A673 (cell line): ENCODE measurements at places on chromosomes 3 and 15.

GRCh38 chr15:62644889-62645742 lies 397.4 kb upstream of the TPM1 start:
- DNase-seq = no peak

- DNase-seq = no peak
Observed at GRCh38 chr3:183324083-183324482, 71.0 kb downstream of the B3GNT5 start.

DNA sequence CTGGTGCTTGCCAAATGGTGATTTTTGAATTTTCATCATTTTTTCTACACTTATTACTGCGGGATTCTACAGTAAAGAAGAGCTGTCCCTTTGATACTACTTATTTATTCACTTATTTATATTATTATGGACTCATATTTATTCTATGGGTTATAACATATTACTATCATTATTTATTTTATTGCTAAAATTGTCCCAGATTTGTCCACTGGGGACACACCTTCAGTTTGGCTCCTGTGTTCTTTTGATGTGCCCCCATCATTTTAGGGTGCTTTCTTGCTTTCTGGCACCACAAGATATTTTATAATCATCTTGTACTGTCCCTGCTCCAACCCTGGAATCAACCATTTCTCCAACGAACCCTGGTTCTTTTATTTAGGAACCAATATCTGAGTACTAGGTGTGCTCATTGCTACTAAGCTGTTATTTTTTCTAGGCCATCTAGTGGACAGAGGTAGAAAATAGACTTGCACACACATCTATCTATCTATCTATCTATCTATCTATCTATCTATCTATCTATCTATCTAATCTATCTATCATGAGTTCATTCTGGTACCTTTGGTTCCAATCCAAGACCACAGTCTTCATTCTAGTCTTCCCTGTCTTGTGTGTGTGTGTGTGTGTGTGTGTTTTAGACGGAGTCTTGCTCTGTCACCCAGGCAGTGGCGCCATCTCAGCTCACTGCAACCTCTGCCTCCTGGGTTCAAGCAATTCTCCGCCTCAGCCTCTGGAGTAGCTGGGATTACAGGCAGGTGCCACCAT lies 16.0 kb downstream of the SLC22A14 start:
- peak; percentile 4 for DNase-seq

DNA sequence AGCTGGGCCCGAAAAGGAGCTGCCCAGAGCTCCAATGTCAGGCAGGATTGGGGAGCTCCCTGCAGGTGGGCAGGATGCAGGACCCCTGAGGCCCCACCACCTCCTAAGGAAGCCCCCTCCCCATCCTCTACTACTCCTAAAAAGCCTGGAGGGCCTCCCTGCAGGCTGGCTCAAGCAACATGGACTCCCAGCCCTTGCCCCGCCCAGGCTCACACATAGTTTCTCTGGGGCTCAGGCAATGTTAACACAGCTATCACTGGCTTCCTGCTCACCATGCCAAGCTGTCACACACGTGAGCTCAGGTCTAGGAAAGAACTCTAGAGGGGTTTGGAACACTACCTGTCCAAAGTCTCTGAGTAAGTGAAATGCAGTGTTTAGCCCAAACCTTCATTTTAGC lies 65.4 kb upstream of the ZNF148 start:
- DNase-seq = no peak

GRCh38 chr3:133368371-133369067 lies 31.3 kb upstream of the BFSP2 start:
- no peak for DNase-seq

DNA sequence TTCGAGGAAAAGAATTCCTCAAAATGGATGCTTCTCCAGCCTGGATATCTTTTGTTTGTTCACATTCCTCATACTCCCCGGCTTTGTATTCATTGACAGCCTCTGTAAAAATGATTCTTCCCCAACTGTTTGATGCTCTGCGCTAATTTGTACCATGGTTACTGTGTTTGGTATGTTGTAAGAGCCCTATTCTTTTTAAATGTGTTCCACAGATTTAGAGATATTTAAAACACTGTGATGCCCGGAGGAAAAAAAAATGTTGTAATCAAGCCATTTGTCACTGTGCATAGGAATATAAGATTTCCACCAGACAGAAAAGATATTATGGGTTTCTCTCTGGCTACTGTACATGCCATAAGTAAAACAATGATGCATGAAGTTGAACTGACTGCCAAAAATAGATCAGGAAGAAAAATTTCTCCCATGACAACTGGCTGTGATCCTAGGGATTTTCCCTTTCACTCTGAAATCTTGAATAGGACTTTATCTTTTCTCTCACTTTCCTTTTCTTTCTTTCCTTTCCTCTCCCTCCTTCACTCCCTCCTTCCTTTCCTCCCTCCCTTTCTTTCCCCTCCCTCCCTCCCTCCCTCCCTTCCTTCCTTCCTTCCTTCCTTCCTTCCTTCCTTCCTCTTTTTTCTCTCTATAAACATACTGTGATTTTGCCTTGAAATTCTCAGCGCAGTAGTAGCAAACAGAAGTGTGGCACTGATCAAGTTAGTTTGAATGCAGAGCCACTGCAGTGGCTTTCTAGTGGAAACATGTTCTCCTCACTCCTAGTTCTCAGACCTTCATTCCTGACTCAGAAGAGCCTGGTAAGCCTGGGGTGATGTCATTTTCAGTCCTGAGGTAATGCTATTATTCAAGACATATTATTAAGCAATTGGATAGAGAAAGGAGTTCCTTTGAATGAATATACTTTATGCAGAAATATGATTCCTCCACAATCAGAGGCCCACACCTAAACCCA lies 254.9 kb upstream of the TBL1XR1 start:
- DNase-seq = peak; percentile 86

DNA sequence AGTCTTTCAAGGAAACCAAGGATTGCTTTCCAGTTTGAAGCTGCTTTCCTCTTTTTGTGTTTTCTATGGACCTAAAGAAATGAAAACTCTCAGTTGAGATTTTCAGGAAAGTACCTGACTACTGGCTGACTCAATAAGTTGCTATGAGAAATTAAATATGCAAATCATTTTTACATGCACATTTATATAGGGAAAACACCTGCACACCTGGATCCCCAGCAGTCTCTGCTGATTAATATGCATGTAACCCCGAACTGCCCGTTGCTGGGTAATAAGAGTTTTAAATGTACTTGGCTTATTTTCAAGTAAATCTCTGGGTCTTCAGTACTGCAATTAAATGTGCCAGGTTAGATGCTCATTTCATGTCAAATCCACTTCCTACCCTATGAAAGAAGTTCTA lies 77.2 kb downstream of the KBTBD8 start:
- no peak for DNase-seq

DNA sequence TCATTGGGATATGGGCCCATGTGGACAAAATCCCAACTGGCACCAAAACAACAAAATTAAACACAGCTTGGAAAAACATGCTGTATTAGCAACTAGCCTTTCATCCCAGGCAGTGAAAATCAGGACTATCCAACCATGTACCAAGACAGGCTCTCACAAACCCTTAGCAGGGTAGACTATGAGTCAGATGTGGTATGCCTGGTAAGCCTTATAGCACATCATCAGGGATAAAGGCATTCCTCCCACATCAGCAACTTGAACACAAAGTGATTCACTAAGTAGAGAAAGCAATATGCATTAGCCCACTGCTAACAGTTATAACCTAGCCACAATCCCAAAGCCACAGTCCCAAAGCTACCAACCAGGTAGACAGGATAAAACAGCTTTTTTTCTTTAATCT lies 8.0 kb downstream of the CEP152 start:
- peak; percentile 22 for DNase-seq

- no peak for DNase-seq
Observed at GRCh38 chr15:25525741-25526140, 86.9 kb upstream of the UBE3A start.

DNA sequence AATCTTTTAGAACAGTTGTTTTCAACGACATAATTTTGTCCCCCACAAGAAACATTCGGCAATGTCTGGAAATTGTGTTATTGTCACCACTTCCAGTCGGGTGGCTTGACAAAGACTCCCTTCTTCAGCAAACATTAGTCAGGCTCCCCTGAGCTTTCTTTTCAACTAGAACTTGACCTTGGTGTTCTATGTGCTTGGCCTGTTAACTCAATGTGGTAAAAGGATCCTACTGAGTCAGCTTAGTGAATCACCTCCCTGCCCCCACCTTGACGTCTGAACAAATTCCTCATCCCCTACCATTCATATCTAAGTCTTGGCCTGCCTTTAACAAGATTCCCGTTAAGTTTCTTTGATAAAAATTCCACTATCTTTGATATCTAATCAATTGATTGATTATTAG lies 465.0 kb upstream of the ROBO1 start:
- DNase-seq = peak; percentile 3

- DNase-seq = no peak
Observed at GRCh38 chr3:111797171-111797615, 61.9 kb upstream of the PHLDB2 start.

DNA sequence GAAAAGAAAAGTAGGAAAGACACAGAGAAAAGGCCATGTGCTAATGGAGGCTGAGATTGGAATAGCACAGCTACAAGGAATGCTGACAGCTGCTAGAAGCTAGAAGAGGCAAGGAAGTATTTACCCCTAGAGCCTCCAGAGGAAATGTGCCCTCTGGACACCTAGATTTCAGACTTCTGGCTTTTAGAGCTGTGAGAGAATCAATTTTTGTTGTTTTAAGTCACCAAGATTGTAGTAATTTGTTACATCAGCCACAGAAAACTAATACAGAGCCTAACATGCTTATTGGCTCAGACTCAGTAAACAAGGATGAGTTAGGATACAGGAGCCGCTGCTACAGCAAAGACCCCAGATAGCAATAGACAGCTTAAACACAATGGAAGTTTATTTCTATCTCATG lies 33.1 kb upstream of the GLCE start:
- DNase-seq = no peak

GRCh38 chr3:101340591-101340990 lies 20.2 kb upstream of the IMPG2 start:
- DNase-seq = no peak

GRCh38 chr3:45035441-45036301 lies 9.6 kb downstream of the CLEC3B start:
- DNase-seq = peak; percentile 16

DNA sequence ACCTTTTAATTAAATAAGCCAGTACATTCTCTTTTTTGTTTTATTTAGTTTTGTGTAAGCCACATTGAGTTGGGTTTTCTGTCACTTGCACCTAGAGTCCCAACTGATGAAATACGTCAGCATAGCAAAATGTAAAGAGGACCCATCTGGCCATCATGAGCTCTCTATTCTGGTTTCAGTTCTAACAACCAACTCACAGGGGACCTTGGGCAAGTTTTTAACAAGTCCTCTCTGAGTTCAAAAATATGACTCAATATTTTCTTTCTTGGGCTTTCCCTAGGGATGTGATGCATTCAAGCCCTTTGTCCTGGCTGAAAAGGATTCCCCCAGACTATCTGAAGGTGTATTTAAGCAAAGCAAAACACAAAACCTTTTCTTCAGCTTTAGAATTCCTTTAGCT lies 32.9 kb downstream of the PLCH1 start:
- no peak for DNase-seq

- peak; percentile 18 for DNase-seq
Observed at GRCh38 chr15:80003171-80003570, 32.2 kb upstream of the BCL2A1 start.

DNA sequence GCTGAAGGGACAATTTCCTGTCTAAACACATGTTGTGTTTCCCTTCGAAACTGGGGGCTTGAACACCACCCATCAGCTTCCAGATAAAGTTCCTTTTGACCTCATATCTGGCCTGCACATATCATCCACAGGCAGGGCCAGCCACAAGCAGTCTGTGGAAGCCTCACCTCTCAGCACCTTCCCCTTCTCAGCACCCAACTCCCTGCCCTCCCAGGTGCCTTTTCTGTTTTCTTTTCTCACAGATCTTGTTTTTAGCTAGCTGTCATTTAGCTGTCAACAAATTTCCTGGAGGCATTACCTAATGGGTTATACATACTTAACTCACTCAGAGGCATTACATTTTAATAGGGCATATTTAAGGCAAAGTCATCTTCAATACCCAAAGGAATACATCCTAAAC lies 93.9 kb downstream of the SEMA6D start:
- DNase-seq = no peak

DNA sequence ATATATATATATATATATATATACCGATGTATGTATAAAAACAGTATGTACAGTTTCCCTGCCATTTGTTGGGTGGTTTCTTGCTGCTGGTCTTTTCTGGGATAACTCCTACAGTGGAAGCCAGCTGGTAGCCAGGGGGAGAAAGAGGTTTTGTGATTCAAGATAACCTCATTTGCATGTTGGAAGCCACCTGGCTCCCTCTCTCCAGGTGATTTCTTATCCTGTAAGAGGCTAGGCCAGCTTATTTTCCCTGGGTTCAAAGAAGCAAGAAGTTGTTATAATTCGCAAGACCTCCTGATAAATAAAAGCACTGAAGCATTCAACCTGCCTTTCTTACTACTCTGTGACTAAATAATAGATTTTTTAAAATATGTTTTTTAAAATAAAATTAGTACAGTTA lies 443.3 kb downstream of the VGLL3 start:
- no peak for DNase-seq
